ENCODE measurements at places on chromosomes 5 and 9.

- no peak for DNase-seq
Measured at GRCh38 chr9:137000177-137000930, 4.0 kb upstream of the CLIC3 start.

DNA sequence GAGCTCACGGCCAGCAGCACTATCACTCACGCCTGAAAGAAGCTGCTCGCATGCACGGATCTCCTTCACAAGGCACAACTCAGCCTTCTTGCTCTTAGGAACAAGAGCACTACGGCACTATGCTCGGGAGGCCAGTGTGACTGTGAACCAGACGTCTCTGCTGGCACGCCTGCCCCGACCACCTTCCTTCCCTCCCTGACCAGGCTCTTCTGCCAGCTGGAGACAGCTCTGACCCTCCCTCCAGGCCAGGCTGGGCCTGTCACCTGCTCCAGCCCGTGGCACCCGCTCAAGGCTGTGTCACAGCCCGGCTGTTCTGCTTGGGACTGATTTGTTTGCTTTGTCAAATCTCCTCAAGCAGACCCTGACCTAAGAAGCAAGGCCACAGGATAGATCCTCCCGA lies 7.0 kb downstream of the TBC1D9B start:
- DNase-seq: no peak

- no peak for DNase-seq
Measured at GRCh38 chr5:8811581-8811980, 734.3 kb downstream of the SEMA5A start.

GRCh38 chr9:134487066-134487710 lies 154.4 kb upstream of the COL5A1 start:
- DNase-seq: no peak
